ENCODE measurements at places on chromosomes 11 and 22.

GRCh38 chr11:20088397-20089225 lies 71.7 kb downstream of the DBX1 start:
- no peak for DNase-seq

DNA sequence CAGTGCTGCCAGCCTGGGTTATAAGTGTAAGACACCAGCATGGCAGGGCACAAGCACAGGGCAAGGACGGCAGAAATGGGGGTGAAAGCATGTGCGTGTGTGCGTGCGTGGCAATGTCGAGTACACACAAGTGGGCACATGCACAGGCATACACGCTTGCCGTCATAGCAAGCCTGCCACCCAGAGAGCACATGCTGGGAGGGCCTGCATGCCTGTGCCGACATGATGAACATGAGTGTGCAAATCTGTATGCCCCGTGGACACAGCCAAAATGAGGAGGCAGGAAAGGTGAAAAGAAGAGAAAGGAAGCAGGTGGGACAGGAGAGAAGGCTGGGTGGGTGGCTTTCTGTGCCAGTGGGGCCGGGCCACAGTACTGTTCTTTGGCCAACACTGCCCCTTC lies 62.9 kb downstream of the NECTIN1 start:
- no peak for DNase-seq

DNA sequence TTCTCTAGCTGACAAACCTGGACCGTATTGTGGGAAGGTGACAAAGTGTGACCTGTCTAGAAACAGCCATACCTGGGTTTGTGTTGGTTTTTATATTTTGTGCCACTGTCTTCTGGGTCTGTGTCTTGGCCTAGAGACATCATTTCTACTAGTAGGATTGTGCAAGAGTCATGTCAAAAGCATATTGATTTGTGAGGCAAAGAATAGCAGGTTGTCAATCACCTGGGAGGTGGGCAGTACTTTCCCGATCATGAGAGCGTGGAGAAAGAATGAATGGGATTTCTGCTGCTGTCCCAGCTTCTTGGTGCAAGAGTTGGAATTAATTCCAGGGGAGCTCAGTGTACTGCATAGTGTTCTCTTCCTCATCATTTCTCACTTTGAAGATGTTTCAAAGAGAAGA lies 5.0 kb upstream of the FERMT3 start:
- no peak for DNase-seq

DNA sequence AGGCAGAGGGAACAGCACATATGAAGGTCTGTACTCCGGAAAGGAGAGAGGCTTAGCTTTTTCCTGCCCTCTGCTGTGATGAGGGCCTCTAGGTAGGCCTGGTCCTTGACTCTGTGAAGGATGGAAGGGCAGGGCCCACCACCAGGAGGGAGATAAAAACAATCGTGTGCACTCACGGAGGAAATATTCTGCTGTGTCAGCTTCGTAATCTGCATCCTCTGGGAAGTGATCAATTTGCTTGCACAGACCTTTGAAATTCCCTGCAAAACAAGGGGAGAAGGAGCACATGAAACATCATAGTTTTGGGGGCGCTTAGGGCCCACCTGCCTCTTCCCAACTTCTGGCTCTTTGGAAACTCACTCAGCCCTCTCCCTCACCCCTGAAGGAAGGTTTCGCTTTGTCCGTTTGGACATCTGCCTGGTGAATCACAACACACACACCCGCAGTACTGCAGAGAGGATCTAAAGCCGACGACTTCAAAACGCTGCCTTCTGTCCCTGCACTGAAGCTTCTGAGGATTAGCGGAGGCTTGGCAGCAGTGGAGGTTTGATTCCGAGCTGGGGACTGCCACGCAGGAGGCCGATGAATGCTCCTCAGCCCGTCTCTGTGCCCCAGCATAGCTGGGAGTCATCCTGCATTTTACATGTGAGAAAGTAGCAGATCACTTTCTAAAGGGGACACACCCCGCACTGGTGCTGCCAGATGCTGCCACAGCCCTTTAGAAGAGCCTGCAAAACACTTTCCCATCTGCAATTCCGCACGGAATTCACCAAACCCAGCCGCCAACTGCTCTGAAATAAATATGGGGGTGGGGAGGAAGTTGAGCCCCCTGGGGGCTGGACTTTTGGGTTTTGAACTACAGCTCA lies 58.6 kb upstream of the EIF3D start:
- no peak for DNase-seq

DNA sequence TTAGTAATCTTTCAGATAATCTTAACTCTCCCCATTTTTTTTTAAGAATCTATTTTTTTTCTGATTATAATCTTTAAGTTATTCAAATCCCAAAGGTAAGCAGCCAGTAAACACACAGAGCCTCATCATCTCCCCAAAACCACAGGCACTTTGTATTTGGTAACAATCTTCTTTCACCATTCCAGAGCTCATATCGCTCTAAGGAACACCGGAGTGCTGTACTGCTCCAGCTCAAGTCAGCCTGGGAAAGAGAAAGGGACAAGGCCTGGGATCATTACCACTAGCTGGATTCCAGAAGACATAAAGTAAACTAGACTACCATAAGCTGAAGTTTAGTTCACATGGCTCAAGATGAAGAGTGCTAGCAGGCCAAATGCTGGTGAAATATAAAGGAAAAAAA lies 73.0 kb upstream of the APOA1 start:
- DNase-seq = no peak

DNA sequence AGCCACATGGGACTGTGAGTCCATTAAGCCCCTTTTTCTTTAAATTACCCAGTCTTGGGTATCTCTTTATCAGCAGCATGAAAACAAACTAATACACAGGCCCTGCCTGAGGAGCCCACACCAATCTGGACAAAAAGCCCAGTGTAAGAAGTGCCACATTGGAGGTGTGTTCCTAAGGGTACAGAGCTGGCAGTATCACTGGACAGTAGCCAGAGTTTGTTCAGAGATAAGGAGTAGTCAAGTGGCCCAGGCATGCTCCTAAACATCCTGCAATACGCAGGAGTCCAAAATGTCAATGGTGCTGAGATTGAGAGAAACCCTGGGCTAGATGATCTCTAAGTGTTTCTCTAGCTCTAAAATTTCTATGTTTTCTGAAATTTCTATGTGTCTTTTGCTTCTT lies 27.0 kb upstream of the POGLUT3 start:
- no peak for DNase-seq

DNA sequence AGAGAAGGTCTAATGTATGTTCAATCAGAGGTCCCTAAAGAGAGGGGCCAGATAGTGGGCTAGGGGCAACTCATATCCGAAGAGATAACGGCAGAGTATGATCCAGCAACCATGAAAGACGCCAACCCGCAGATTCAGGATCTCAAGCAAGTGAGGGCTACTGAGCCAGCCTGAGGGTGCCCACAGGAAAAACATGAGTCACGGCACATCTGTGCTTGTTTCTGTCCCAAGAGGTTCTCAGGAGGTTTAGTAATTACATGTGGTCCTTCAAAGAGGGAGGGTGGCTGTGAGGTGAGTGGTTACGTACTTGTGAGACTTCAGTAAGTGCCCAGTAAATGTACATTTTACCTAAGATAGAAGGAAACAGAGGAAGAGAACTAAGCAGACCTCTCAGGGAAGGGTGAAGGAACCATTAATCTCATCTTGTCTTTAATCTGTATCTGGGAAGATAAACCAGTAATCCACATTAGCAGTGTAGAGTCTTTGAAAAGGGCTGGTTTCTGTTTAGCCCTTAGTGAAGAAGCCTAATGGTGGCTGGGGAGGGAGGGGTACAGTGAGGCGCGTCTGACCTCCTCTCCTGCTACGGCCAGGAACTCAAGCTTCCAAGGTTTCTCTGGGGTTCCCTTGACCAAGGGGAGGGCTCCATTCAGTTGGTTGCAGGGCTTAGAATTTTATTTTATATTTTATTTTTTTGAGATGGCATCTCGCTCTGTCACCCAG lies 10.2 kb downstream of the SIRT3 start:
- no peak for DNase-seq

DNA sequence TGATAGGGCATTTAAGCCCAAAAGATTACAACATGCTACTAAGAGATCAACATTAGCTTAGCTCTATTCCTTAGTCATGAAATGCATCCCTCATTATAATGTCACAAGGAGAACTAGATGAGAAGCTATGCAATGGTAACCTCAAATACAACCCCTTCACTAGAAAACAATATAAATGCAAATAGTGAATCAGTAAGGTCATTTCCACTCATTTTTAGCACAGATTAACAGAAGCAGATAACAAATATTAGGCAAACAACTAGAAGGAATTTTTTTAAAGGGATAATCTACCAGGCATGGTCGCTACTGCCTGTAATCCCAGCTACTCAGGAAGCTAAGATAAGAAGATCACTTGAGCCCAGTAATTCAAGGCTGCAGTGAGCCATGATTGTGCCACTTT lies 28.2 kb downstream of the SIK3 start:
- no peak for DNase-seq

- DNase-seq = no peak
Observed at GRCh38 chr11:44149651-44150050, 54.2 kb downstream of the EXT2 start.

- DNase-seq = no peak
Observed at GRCh38 chr11:124581817-124582216, 12.0 kb downstream of the OR8A1 start.

GRCh38 chr11:73192272-73192671 lies 25.8 kb upstream of the P2RY2 start:
- DNase-seq = no peak

- no peak for DNase-seq
Observed at GRCh38 chr11:70901951-70902521, 350.3 kb downstream of the SHANK2 start.

- no peak for DNase-seq
Observed at GRCh38 chr11:21710809-21711208, 482.1 kb upstream of the ANO5 start.

DNA sequence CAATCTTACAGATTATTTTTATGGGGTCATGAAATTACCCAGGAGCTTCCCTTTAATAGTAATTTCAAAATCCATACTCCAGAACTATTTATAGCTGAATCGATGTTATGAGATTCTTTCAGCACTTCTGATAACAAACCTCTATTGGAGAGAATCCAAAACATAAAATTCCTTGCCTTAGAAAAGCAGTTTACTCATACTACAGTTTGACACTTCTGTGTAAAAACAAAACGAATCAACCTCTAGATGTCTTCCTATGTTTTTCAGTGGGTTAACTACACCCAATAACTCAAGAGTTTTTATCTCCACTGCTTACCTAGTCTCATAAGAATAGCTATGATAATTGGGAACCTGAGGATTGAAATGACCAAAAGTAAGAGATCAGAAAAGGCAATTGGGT lies 35.6 kb downstream of the KIF18A start:
- no peak for DNase-seq

DNA sequence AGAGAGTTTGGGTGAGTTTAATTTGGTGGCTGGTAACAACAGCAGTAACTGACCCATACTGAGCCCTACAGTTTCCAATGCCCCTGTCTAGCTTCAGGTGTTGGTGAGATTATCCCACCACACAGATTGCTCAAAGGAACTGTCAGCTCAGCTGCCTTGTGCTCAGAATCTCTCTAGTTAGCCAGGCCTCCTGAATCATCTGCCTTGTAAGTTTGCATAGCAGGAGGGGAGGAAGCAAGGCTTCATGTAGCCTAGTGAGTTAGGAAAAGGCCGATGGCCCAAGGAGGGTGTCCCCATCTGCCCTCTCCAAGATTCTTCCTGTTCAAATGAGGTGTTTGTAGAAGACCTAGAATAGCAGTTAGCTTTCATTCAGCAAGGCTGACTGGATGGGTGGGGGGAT lies 74.3 kb downstream of the MICAL2 start:
- no peak for DNase-seq

- DNase-seq = no peak
Observed at GRCh38 chr22:30610299-30610698, 3.3 kb downstream of the TCN2 start.

- no peak for DNase-seq
Observed at GRCh38 chr11:95156916-95157541, 67.4 kb downstream of the ENDOD1 start.

- DNase-seq = no peak
Observed at GRCh38 chr11:68053117-68053516, 14.3 kb downstream of the TCIRG1 start.

- peak; percentile 42 for DNase-seq
Observed at GRCh38 chr22:44202261-44202789, 21.6 kb downstream of the PARVG start.

DNA sequence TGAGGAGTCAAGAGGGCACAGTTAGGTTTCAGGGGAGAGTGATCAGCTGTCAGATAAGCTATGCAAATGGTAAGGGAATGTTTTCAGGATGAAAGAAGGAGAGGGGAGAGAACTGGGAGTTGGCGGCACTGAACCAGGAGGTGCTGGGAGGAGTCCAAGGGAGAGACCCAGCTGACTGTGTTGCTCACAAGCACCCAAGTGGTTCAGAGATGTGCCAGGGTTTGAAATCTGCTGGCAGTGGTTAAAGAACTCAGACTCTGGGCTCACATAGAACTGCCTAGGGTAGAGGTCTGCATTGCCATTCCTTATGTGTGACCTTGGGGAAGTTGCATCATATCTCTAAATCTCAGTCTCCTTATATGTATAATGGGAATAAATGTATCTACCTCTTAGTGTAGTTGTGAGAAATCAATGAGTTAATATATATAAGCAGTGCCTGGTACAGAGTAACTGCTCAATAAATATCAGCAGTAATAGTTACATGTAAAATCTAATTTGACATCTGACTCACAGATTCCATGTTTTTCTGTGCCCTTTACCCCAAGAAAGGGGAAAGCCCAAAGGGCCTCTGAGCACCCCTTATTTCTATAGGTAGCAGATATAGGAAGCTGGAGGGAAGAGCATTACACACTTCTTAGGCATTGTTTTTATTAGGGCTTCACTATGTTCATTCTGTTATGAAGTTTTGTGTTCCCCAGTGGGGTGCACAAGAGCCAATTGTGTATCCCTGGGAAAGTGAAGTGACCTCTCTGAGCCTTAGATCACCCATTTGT lies 66.9 kb upstream of the SESN3 start:
- no peak for DNase-seq

DNA sequence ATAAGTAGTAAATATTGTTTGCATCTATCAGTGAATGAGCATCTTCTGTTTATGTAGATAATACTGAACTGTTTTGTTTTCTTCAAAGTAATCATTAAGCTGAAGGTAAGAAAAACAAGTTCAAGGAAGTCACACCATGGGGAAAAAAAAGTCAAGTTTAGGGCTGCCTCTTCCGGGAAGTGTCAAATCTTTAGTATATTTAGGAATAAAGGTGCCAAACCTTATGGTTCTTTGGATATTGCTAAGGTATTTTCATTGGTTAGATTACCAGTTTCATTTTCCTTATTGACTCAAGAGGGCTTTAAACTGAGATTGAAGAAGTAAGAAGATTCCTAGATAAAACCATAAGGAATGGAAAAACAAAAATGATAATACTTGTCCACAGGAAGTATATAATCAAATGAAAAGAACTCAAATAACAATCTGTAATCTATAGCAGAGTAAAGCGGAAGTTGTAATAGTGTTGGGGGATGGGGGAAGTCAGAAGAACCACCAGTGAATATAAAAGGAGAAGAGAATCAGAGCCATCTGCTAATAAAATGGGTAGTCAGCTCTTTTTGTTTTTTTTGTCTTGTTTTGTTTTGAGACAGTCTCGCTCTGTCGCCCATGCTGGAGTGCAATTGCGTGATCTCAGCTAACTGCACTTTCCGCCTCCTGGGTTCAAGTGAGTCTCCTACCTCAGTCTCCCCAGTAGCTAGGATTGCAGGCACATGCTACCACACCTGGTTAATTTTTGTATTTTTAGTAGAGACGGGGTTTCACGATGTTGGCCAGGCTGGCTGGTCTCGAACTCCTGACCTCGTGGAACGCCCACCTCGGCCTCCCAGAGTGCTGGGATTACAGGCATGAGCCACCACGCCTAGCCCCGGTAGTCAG lies 2.3 kb downstream of the ATM start:
- DNase-seq = no peak

Data from non-pigmented ciliary epithelial cell (primary cell).